ENCODE measurements at places on chromosomes 13 and 19. TPM values are rescaled to one million over a fixed set of nuclear protein-coding genes. Genes with fewer than 3 reads are reported as not detected.

DNA sequence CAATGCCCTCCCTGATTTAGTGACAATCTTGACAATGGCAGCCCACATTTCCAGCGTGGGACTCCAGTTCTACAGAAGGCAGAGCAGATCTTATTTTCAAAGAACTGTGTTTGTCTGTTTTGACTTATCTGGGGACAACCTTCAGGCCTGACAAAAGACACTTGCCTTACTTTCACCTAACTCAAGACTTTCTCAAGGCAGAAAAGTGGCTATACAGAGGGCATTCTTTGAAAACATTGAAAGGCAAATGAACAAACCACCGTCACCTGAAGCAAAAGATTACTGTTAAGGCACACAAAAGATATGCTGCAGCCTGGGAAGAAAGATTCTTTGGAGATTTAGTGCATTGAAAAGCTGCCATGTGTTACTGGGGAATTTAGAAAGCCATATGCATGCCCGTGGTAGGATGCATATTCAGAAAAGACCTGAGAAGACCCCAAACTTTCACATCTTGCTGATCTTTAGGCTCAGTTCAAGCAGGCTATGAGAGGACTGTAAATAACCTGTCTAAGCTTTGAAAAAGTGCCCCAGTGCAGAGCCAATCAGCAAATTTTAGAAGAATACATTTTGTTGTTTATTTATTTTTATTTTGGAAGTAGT is 82.8 kb downstream of the TSC22D1 start:
- no peak for DNase-seq

- no peak for DNase-seq
These were observed 2.7 kb upstream of the ZIC2 start for GRCh38 chr13:99978799-99979452.

DNA sequence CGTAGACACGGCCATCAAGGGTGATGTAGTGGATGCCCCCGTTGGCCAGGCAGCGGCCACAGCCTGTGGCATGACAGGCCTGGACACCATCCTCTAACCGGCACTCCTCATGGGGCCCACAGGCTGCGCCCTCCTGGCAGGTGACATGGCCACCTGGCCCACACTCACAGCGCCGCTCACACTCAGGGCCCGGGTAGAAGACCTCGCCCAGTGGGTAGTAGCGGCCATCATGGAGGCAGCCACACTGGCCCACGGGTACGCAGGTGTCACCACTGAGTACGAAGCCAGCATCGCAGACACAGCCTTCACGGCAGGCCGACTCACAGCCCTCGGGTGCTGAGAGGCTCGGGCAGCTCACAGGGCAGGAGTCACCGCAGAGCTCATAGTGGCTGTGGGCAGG is 27.2 kb upstream of the FBL start:
- DNase-seq: no peak

GRCh38 chr19:37877147-37877546 is 29.2 kb downstream of the WDR87 start:
- DNase-seq: no peak

- no peak for DNase-seq
These were observed 41.9 kb downstream of the GPC6 start for GRCh38 chr13:93268327-93269028.

DNA sequence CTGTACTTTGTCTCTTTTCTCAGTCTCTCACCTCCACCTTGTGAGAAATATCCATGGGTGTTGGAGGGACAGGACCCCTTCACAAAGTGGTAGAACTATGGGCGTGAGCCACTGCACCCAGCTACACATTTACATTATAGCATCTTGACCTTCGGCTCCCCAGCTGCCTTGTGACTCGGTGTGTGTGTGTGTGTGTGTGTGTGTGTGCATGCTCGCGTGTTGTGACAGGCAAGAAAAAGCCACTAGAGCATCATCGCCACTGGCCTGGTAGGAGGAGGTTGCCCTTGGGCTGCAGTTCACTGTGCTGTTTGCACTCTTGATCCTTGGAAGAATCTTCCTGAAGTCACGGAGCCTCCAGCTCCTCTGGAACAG is 13.7 kb upstream of the ZNF888 start:
- peak; percentile 42 for DNase-seq

- peak; percentile 92 for DNase-seq
These were observed at the start of gene PPP1R13L for GRCh38 chr19:45404557-45405434. Gene PPP1R13L (minus strand): TSS chr19:45405069. CDS start chr19:45398318, 6,751 bp downstream.

DNA sequence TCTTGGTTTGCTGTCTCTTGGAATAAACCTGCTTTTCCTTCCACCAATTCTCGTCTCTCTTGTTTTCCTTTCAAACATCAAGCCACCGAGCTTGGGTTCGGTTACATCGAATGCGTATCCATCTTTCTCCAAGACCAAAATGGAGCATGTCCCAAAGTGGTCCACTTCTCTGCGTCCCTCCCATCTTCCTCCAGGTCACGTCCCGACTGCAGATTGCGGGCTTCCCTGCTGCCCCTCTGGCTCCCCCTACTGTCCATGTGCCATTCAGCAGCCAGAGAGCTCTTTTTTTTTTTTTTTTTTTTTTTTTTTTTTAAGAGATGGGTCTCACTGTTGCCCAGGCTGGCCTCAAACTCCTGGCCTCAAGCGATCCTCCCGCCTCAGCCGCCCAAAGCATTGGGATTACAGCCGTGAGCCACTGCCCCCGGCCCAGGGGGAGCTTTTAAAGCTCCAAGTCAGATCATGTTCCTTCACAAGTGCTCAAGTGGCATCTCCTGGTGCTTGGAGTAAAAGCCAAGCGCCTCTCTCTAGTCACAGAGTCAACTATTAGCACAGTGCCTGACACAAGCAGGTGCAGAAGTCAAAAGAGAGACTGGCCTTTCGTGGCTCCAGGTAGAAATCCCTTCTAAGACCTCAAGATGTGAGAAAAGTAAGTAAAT is 10.0 kb downstream of the COL5A3 start:
- peak; percentile 70 for DNase-seq

DNA sequence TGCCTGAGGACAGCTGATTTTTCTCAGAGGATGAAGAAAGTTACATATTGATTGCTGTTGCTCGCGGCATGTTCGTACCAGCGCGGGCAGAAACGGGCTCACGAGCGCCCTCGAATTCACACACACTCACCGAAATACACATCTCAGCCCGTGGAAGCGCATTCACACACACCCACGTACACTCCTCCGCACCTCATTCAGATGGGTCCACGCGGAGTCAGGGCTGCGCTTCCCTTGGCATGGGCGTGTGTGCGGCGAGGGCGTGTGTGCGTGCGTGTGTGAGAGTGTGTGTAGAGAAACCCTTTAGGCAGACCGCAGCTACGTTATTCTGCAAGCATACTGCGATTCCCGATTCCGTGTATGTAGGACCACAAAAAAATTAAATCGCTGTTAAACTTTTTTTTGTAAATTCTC is 2.1 kb upstream of the PCDH17 start:
- peak; percentile 72 for DNase-seq

- DNase-seq: no peak
These were observed 813 bp downstream of the ZNF562 start for GRCh38 chr19:9673912-9674662.

GRCh38 chr13:55999709-56000108 is 1141.0 kb upstream of the PRR20A start:
- DNase-seq: no peak

DNA sequence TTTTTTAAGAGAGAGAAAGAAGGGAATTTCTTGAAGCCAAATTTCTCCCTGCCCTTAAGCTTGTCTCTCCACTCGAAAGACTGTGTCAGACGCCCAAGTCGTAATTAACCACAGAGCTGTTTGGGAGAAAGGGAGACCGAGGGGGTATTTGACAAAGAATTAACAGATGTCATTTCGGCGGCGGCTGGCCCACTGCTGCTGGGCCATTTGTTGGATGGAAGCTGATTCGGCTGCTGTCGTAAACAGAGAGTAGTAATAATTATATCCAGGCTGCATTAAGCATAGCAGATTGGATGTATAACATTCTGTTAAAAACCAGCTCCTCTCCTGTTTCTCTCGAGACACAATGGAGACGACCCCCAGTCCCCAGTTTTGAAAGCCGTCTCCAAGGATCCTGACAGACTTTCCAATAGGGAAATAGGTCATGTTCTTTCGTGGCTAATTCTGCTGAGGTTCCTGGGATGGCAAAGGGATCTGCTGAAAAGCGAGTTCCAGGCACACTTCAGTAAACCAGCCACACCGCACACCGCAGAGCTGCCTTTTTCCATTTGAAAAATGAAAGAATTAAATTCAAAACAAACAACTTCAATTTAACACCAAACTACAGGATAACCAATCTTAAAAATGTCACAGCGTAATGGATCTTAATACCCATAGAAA is 71.5 kb downstream of the KCTD15 start:
- DNase-seq: peak; percentile 17

GRCh38 chr13:57897225-57897624 is 265.7 kb downstream of the PCDH17 start:
- no peak for DNase-seq

GRCh38 chr13:46620471-46620870 is 67.5 kb downstream of the LRCH1 start:
- no peak for DNase-seq

- no peak for DNase-seq
These were observed 15.5 kb downstream of the SERP2 start for GRCh38 chr13:44389060-44389666.

DNA sequence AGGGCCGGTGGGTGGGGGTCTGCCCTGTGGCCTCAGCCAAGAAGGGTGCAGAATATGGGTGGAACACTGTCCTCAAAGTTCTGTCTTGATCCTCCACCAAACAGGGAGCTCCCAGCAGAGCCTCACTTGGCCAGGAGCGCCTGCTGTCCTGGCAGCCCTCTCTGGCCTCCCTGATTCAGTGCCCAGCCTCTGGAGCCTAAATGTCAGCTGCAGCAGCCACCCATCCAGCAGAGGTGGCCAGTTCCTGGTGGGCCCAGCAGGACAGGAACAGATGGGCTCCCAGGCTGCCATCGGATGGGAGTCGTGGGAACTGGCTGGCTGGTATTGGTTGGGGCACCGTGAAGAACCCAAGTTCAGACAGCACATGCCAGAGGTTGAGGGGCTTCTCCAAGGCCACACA is 1.8 kb upstream of the USE1 start:
- no peak for DNase-seq

DNA sequence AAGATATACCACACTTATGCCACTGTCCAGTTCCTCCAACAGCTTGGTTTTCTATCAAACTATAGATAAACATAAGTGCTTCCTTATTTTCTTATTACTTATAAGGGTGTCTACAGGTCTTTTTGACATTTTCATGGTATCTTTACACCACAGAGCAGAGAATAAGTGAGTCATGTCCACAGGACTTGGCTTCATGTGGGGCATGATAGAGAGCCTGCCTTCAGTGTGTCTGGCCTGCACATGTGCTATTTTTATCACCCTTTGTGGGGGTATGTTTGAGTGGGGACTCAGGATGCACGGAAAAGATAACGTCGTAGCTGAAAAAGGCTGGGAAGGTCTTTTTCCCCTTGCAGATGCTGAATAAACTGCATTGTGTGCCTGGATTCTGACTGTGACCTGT is 8.1 kb upstream of the STOML3 start:
- DNase-seq: no peak

DNA sequence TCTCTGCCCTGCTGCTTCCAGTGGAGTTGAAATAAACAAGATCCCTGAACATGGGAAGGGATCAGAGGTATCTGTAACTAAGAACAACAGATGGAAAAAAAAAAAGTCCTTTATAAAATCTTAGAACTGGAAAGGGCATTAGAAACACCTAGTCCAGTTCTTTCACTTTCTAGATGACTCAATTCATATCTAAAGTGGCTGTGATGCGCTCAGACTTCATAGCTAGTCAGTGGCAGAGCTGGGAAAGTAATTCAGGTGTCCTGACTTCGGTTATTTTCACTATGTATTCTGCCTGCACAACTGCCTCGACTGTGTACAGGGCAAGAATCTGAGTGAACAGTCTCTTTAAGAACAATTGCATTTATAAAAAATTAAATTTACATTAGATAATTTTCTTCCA is 151.8 kb upstream of the TMTC4 start:
- DNase-seq: no peak

GRCh38 chr13:49424011-49424560 is 19.8 kb downstream of the CAB39L start:
- no peak for DNase-seq

GRCh38 chr19:40539070-40539469 is 37.6 kb upstream of the SHKBP1 start:
- DNase-seq: no peak

- no peak for DNase-seq
These were observed 51.7 kb upstream of the DOCK9 start for GRCh38 chr13:99029576-99029975.

GRCh38 chr13:99399623-99399974 is 92.4 kb upstream of the GPR183 start:
- DNase-seq: peak; percentile 15

- peak; percentile 14 for DNase-seq
These were observed 1091.8 kb downstream of the PCDH9 start for GRCh38 chr13:66138172-66138811.

DNA sequence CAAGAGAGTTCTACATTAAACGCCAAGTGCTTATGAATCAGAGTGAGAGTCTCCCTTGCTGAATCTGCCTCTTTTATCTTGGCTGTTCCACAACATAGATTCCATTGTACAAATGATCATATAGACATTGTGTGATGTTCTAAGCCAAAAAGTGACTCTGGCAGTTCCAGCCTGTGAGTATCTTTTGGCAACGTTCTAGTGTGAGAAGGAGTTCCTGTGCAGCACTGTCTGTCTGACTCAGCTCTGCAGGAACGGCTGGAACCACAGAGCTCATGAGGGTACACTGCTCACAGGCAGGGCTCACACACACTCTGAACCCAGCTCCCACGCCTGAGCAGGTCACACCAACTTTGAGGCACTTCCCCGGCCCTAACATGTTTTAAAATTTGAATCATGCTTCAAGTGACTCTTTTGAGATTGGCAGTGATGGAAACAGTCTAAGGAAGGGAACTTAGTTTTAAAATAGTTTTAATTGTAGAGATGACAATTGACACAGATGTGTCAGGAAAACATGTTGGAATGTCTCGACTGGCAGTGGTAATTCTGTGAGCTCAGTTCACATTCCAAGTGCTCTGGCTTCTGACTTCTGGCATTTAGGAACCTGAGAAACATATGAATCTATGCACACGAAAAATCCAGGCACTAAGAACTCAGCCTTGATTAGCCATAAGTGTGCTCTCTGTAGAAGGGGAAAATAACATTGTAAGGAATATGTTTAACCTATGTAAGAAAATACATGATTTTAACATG is 272.0 kb downstream of the UQCRFS1 start:
- DNase-seq: no peak

DNA sequence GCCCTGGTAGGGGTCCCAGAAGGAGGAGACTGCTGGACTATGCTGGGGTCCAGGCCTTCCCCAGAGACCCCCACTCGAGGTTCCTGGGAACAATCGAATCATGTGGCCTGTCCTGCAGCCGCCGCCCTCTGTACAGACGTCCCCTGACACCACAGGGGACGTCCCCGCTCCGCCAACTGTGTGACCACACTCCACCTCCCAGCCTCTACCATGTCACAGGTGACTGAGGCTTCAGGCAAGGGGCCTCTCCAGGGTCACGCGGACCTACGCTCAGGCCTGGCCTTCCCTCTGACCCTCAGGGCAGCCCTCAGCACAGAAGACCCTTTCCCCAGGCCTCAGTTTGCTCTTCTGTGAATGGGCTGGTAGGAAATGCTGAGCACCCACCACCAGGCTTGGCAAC is 13.1 kb upstream of the TMEM161A start:
- no peak for DNase-seq

Gene KIR2DL3
- total RNA-seq: not detected

Gene ZNF729
- total RNA-seq: not detected

Gene CFAP97D2
- total RNA-seq: not detected

Gene TMPRSS9
- total RNA-seq: not detected

Gene N4BP2L1
- total RNA-seq: 16.1 TPM

Gene MCEMP1
- total RNA-seq: 7.0 TPM

Gene TMEM238
- total RNA-seq: not detected

Gene ZNF723
- total RNA-seq: not detected

Measured in stomach (tissue), 19 donors.